SHP77 treated with DMSO at 0.1 percent for 48 hours (cell line): ENCODE measurements at places on chromosomes 2 and 18.
A peak's percentile ranks its signal among the peaks of the same experiment; 100 is the strongest.

- no peak for DNase-seq
Observed at GRCh38 chr2:181750305-181750704, 70.0 kb upstream of the NEUROD1 start.

GRCh38 chr2:74824679-74825078 lies 9.2 kb upstream of the HK2 start:
- no peak for DNase-seq

GRCh38 chr18:8507361-8507760 lies 101.9 kb upstream of the RAB12 start:
- DNase-seq, result no peak

- peak; percentile 23 for DNase-seq
Observed at GRCh38 chr2:88669482-88670214, 21.8 kb upstream of the RPIA start.

- DNase-seq, result no peak
Observed at GRCh38 chr18:5122272-5122671, 74.8 kb downstream of the AKAIN1 start.

DNA sequence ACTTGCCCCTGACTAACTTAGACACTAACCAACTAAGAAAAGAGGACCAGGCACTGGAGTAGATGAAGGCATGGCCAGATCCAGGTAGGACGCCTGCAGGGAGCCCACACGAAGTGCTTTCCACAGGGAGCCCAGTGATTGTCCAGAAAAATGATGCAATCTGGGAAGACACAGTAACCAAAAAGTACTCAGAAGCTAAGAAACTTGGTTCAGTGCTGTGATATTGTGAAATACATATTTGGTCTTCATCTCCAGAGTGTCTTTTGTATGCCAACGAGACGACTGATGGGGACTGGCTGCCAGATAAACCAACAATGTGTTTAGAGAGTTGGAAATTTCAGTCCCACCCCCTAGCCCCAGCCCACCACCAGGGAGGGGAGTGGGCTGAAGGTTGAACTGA lies 135.0 kb downstream of the SP3 start:
- no peak for DNase-seq

- DNase-seq, result no peak
Observed at GRCh38 chr2:68372485-68372884, 7.4 kb downstream of the PLEK start.

- DNase-seq, result no peak
Observed at GRCh38 chr2:231660860-231661259, 47.5 kb upstream of the PTMA start.
